ENCODE measurements at places on chromosomes 7 and 10.

- no peak overlapping the region for H3K4me3 ChIP-seq
- DNase-seq = no peak
- no peak overlapping the region for H3K27ac ChIP-seq
- no peaks in the 10 kb centered on the region for H3K27me3 ChIP-seq
- peaks cover 2% of the 10 kb centered on the region for H3K4me1 ChIP-seq
- H3K36me3 ChIP-seq = no peaks in the 10 kb centered on the region
These were observed 24.3 kb downstream of the SUN3 start for GRCh38 chr7:48004638-48005037.

- H3K27me3 ChIP-seq = no peaks in the 10 kb centered on the region
- no peak overlapping the region for H3K4me3 ChIP-seq
- H3K4me1 ChIP-seq = no peaks in the 10 kb centered on the region
These were observed 184.2 kb upstream of the NOBOX start for GRCh38 chr7:144587701-144588100.

- DNase-seq = no peak
- H3K27ac ChIP-seq = peak overlapping the region; percentile 76
- H3K36me3 ChIP-seq = peaks cover 2% of the 10 kb centered on the region
- peaks cover 9% of the 10 kb centered on the region for H3K4me1 ChIP-seq
These were observed 13.2 kb downstream of the AKR1B15 start for GRCh38 chr7:134562136-134562535.

GRCh38 chr10:112838784-112839481 is 111.1 kb upstream of the TCF7L2 start:
- DNase-seq = no peak
- H3K36me3 ChIP-seq = peaks cover 13% of the 10 kb centered on the region
- no peaks in the 10 kb centered on the region for H3K27me3 ChIP-seq
- no peak overlapping the region for H3K27ac ChIP-seq
- no peak overlapping the region for H3K4me3 ChIP-seq

DNA sequence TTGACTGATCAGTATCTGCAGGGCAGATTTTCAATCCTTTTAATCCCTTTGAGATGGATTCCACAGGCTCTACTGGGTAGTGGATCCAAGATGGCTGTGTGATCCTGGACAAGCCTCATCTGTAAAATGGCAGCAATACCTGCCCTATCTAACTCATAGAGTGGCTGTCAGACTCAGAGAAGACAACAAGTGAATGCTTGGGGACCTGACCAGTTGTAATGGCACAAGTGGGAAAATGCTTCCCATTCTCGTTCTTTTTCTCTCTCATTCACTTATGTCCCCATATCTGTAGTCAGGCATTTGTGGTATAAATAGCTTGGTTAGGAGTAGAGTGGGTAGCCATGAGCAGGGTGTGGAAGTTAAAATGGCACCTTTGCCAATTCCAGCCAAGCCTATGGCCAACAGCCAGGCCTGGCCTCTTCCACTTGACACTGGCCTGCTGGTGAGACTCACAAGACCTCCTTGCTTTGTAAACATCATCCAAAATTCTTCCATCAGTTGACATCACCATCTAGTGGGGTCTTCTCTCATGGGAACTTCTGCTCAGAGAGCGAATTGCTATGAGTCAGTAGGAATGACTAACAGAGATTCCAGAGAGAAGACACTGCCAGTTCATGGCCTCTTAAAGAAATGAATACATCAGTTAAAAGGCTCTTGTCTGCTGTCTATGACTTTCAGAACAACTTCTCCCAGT is 150.1 kb downstream of the PLPP4 start:
- peaks cover 5% of the 10 kb centered on the region for H3K27me3 ChIP-seq
- no peak overlapping the region for H3K27ac ChIP-seq
- no peaks in the 10 kb centered on the region for H3K36me3 ChIP-seq
- no peak for DNase-seq

GRCh38 chr7:122942765-122943164 is 52.7 kb downstream of the TAS2R16 start:
- DNase-seq = no peak
- no peak overlapping the region for H3K27ac ChIP-seq
- H3K4me3 ChIP-seq = no peak overlapping the region
- no peaks in the 10 kb centered on the region for H3K27me3 ChIP-seq

DNA sequence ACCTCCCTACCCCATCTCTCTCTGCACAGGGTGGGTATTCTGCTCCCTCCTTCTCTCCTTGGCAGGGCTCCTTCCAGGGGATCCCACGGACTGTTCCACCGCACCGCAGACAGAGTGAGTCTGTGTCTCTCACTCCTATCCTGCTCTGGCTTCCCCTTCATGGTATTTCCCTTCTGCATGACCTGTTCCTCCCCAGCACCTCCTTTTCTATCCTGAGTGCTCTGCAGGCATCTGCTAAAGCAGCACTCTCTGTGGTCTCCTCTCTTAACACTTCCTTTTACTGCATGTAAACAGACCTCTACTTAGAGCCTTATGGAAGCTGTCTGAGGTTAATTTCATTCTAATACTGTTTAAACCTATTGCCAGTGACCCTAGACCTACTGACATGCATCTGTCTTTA is 171.5 kb downstream of the CCSER2 start:
- no peak overlapping the region for H3K27ac ChIP-seq
- H3K4me1 ChIP-seq = peaks cover 36% of the 10 kb centered on the region
- H3K4me3 ChIP-seq = no peak overlapping the region
- H3K27me3 ChIP-seq = no peaks in the 10 kb centered on the region
- no peak for DNase-seq
- no peaks in the 10 kb centered on the region for H3K36me3 ChIP-seq

DNA sequence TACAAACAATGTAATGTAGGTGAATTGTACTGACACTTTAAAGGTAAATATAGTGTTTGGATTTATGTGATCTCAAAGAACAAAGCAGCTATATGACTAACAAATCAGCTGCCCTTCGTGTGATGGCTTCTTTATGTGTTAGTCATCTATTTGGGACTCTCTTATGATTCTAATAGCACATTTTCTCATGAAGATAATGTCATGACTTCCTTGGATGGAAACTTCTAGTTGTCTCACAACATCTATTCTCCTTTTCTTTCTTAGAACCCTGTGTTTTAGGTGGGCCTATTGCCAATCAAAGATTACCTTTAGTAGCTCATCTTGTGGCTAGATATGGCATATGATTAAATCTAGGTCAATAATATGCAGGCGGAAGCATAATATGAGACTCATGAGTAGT is 45.0 kb downstream of the TMEM106B start:
- peaks cover 8% of the 10 kb centered on the region for H3K27me3 ChIP-seq
- H3K4me3 ChIP-seq = no peak overlapping the region
- H3K27ac ChIP-seq = no peak overlapping the region
- H3K36me3 ChIP-seq = peaks cover 13% of the 10 kb centered on the region

- DNase-seq = no peak
- H3K4me1 ChIP-seq = peaks cover 36% of the 10 kb centered on the region
- no peak overlapping the region for H3K4me3 ChIP-seq
These were observed 51.9 kb downstream of the CCNY start for GRCh38 chr10:35388197-35388596.

- peaks cover 31% of the 10 kb centered on the region for H3K4me1 ChIP-seq
- DNase-seq = no peak
- no peak overlapping the region for H3K27ac ChIP-seq
- peaks cover 3% of the 10 kb centered on the region for H3K36me3 ChIP-seq
These were observed 1.0 kb upstream of the UBN2 start for GRCh38 chr7:139230023-139230422.

DNA sequence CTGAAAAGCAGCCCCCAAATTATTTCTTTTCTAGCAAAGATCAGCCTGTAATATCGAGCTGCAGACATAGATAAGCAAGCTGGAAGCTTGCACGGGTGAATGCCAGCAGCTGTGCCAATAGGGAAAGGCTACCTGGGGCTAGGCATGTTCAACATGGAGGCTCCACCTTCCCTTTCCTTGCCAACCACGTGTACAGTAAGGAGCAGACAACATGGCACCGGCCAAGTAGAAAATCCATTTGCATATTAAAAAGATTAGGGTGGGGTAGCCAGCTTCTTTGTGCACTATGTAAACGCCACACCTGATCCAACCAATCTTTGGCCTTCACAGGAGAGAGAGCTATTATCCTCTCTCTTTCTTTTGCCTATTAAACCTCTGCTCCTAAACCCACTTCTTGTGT is 56.7 kb upstream of the SEPHS1 start:
- no peaks in the 10 kb centered on the region for H3K4me1 ChIP-seq
- peaks cover 19% of the 10 kb centered on the region for H3K27me3 ChIP-seq
- no peak for DNase-seq
- H3K27ac ChIP-seq = no peak overlapping the region
- H3K36me3 ChIP-seq = no peaks in the 10 kb centered on the region

DNA sequence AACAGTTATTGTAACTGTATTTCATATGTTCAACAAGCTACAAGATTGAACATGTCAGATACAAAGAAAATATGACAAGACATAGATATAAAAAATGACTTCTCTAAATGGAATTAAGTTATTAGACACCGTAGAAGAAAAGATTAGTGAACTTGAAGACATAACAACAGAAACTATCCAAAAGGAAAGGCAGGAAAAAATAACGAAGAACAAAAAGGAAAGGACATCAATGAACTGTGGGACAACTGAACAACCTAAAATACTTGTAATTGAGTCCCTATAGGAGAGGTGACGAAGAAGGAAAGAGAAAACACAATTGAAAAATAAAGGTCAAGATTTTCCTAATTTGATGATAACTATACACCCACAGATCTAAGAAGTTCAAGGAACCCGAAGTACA is 32.3 kb downstream of the UPF2 start:
- no peak overlapping the region for H3K27ac ChIP-seq
- H3K4me3 ChIP-seq = no peak overlapping the region
- DNase-seq = no peak
- H3K4me1 ChIP-seq = peaks cover 5% of the 10 kb centered on the region
- H3K36me3 ChIP-seq = peaks cover 39% of the 10 kb centered on the region

GRCh38 chr10:42979181-42979580 is 97.7 kb upstream of the RET start:
- H3K36me3 ChIP-seq = no peaks in the 10 kb centered on the region
- no peak overlapping the region for H3K4me3 ChIP-seq
- H3K4me1 ChIP-seq = no peaks in the 10 kb centered on the region
- DNase-seq = no peak

DNA sequence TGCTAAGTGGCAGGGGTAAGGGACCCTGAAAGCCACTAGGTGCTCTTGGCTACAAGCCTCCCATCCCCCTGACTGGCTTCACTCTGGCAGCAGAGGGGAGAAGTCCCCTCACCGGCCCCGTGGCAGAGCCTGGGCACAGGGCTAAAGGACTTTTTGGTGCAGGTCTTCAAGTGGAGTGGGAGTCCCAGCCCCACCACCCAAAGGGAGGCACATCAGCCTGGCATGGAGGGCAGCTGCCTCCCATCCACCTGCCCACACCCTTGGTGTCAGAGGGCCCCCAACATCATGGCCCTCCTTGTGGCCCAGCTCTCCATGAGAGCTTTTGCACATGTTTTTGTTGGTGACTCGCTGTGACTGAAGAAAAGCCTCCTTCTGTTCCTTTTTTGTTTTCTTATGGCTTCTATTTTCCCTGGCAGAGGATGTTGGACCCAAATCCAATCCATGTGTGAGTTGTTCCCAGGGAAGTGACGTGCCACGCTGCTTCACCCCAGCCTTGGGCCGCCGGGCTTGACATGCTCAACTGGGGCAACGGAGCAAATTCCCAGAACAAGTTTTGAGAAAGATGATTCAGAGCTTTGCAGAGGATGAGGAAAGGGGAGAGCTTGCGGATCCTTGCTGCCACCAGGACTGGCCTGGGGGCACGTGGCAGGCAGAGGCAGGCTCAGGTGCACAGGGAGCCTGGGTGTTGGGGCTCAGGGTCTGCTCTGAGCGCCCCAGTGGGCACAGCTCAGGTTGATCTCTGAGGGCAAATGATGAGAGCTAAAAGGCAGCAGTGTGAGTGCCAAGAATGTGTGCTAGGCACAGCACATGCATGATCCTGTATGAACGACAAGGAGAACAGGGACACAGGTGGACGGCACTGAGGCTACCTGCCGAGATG is 1.9 kb upstream of the AEBP1 start:
- no peak for DNase-seq
- peak overlapping the region; percentile 78 for H3K4me3 ChIP-seq

- no peaks in the 10 kb centered on the region for H3K27me3 ChIP-seq
- no peaks in the 10 kb centered on the region for H3K36me3 ChIP-seq
- no peaks in the 10 kb centered on the region for H3K4me1 ChIP-seq
- DNase-seq = no peak
- H3K4me3 ChIP-seq = no peak overlapping the region
These were observed 275.5 kb downstream of the PLXDC2 start for GRCh38 chr10:20091698-20092097.

- H3K4me1 ChIP-seq = peaks cover 20% of the 10 kb centered on the region
- no peak overlapping the region for H3K4me3 ChIP-seq
- no peaks in the 10 kb centered on the region for H3K27me3 ChIP-seq
- DNase-seq = no peak
- no peak overlapping the region for H3K27ac ChIP-seq
These were observed 165.8 kb downstream of the LRRC4 start for GRCh38 chr7:127865466-127865865.

DNA sequence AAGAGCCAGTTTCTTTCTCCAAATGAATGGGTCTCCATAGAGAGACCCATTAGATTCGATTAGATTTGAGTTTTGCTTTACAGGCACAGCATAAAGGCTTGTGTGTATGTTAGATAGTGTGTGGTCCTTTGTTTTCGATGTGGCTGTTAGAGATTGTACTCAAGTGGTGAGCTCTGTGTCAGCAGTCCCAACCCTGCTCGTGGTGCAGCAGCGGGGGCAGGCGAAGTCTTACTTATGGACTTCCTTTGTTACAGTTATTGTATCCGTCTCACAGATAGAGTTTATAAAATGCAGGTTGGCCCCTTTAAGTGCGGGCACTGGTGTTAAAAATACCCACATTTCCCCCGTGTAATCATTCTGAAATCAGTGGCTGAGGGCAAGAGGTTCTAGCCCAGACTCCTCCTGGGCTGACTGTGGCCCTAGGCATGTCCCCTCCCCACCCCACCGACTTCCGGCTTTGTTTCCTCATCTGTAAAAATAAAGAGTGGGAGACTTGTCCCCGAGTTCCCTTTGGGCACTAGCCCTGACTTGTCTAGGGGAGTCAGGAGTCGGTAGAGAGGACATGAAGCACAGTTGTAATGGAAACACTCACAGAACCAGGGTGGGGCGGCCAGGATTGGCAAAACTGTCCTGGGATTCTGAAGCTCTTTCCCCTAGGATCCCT is 28.6 kb downstream of the MTURN start:
- peaks cover 44% of the 10 kb centered on the region for H3K4me1 ChIP-seq
- H3K27me3 ChIP-seq = no peaks in the 10 kb centered on the region
- no peaks in the 10 kb centered on the region for H3K36me3 ChIP-seq
- H3K27ac ChIP-seq = peak overlapping the region; percentile 86
- DNase-seq = no peak
- peak overlapping the region; percentile 71 for H3K4me3 ChIP-seq

GRCh38 chr7:2859952-2860351 is 15.8 kb upstream of the GNA12 start:
- peaks cover 22% of the 10 kb centered on the region for H3K4me1 ChIP-seq
- no peak for DNase-seq
- H3K27ac ChIP-seq = no peak overlapping the region
- no peaks in the 10 kb centered on the region for H3K27me3 ChIP-seq
- no peak overlapping the region for H3K4me3 ChIP-seq
- no peaks in the 10 kb centered on the region for H3K36me3 ChIP-seq

DNA sequence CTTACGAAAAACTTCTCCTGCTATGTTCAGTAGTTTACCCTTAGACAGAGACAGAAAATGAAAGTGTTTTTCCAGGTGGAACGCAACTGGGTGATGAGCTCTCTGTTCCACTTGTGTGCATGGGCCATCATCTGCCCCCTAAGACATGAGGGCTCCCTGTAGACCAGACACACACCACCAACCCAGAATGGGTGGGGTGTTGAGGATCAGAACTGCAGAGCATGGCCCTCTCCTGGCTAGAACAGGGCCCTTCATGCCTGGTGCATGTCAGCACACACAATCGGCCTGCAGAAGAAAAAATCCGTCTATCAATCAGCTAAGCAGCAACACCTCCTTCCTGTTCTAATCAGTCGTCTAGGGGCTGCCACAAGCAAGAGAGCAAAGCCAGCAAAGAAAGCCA is 186.2 kb upstream of the INHBA start:
- DNase-seq = no peak
- no peaks in the 10 kb centered on the region for H3K36me3 ChIP-seq
- H3K27ac ChIP-seq = no peak overlapping the region

Data from naive thymus-derived CD8-positive, alpha-beta T cell (primary cell).